K562 (cell line): ENCODE measurements at places on chromosomes 1 and 21.

DNA sequence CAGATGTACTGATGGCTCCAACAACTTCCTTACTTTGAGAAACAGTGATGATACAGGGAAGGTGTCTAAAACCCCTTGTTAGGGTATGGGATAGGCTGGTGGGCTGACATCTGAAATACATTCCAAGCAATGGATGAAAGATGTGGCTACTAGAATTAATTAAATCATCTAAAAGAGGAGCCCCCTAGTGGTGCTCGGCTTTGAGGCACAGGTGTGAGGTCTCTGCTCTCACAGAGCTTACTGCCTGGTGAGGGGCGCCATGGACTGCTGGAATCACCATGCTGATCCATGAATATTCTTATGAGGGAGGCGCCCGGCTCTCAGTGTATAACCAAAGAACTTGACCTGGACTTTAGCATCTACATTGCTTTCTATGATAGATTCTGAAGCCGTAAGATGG lies 48.5 kb downstream of the GNG4 start:
- DNase-seq, result no peak

- DNase-seq, result no peak
These were observed at the start of gene MAP3K7CL for GRCh38 chr21:29130270-29130969. MAP3K7CL (plus strand) TSS chr21:29130644; CDS start chr21:29133345, 2,701 bp downstream.

GRCh38 chr1:241614144-241614543 lies 26.0 kb downstream of the CHML start:
- no peak for DNase-seq

- DNase-seq, result no peak
These were observed 15.1 kb downstream of the SH2D2A start for GRCh38 chr1:156801409-156802121.

DNA sequence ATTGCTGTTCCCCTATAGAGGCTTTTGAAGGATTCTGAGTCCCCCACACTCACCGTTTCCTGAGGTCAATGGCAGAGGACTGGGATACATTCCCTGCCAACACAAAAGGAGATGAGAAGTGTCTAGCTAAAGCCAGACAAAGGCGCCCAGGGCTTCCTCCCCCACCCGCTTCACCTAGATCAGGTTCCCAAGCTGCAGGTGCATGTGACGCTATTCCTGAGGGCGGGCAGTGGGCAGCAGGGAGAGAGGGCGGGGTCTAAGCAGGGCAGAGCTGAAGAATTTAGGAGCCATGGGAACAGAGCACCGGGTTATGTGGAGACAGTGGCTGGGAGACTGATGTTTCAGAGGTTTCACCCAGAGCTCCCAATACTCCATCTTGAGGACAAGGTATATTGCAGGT lies 6.0 kb upstream of the ARHGEF2 start:
- no peak for DNase-seq

- no peak for DNase-seq
These were observed 2162.0 kb downstream of the MRPL39 start for GRCh38 chr21:23445307-23445706.

DNA sequence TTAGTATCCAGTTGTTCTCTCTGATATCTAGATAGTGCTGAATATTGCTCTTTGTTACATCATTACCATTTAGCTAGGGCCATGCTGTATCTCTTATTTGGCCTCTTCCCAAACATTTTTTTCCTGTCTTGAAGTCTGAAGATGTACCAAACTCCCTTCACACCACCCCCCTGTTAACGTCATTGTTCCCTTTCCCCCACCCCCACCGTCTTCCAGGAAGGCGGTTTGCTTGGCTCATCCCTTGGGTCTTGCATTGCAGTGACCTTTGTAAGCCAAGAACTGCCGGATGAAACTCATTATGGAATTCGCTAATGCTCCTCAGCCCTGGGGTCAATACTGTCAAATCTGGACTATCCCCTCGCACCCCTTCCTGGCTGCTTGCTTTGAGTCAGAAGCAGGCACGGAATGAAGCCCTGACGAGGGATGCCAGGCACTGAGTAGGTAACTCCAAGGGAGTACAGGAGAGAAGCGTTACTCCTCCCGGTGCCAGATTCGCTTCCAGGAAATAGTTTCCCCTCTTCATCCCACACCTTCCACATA lies 283.1 kb downstream of the TM2D1 start:
- DNase-seq, result no peak
